Spinal cord (tissue), 10 donors: ENCODE measurements at places on chromosomes 2 and 18. TPM values are rescaled to one million over a fixed set of nuclear protein-coding genes. Genes with fewer than 3 reads are reported as not detected.

GRCh38 chr2:145228506-145228905 lies 708.6 kb upstream of the ZEB2 start:
- no peak for DNase-seq

GRCh38 chr2:239775623-239776435 lies 249.3 kb downstream of the NDUFA10 start:
- no peak for DNase-seq

DNA sequence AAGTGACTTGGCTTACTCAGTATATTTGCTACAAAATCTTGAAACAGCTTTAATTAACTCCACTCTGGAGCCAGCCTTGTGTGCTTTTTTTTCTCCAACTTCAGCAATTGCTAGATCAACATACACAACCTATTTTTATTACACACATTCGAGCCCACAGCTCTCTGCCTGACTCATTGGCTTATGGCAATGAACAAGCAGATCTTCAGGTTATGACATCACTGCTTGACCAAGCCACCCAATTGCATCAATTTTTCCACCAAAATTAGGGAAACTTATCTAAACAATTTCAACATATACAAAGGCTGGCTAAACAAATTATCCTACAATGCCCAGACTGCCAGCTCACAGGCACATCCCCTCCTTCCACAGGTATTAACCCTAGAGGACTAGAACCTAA lies 39.6 kb upstream of the PDK1 start:
- DNase-seq = no peak

GRCh38 chr18:23584019-23584983 lies 2.0 kb downstream of the NPC1 start:
- DNase-seq = no peak

The VWC2L gene
- 7.7 TPM for polyA plus RNA-seq

The DYNAP gene
- 0.08 TPM for polyA plus RNA-seq

- no peak for DNase-seq
Measured at GRCh38 chr2:161972232-161972631, 101.8 kb downstream of the DPP4 start.

DNA sequence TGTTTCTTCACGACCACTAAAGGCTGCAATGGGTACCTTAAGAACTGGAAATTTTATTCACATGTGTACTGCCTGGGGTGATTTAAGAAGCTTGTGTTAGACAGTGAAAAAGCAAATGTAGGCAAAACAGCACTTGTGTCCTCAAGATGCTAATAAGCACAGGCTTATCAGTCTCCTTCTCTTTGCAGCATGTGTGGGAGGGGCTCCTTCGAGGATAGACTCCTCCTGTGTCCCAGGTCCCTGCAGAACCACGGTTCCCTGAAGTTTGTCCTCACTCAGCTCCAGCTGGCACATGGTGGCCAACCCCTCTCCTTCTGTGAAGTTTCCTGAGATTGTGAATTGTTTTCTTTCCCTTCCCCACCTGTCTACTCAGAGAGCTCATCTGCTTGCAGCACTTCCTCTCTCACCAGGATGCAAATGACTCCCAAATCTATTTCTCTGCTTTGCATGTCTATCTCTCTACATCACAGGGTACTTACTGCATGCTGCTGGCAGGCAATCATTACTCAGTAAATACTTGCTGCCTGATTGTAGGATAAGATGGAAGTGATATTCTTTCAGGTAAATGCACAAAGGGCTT lies 589.6 kb upstream of the KLHL29 start:
- no peak for DNase-seq

DNA sequence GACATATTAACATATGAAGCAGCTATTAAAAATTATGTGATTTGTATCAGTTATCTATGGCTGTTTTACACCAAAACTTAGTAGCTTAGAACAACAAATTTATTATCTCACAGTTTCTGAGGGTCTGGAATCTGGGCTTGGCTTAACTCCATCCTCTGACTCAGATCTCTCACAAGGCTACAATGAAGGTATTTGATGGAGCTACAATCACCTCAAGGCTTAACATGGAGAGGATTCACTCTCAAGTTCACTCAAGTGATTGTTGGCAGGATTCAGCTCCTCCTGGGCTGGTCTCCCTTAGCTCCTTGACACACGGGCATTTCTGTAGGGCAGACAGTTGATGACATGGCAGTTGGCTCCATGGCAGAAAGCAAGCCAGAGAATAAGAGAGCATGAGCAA lies 133.0 kb upstream of the SLC14A2 start:
- DNase-seq = no peak
